ENCODE measurements at places on chromosomes 4 and X.

- no peak for DNase-seq
These were observed 9.6 kb downstream of the OTOP1 start for GRCh38 chr4:4217113-4217512.

- no peak for DNase-seq
These were observed 160.4 kb downstream of the CPEB2 start for GRCh38 chr4:15162465-15163283.

GRCh38 chr4:180261346-180261745, 1981.9 kb upstream of the TENM3 start:
- DNase-seq, result no peak

- DNase-seq, result no peak
These were observed 1607.9 kb upstream of the TENM3 start for GRCh38 chr4:180635281-180635680.

GRCh38 chr4:185357733-185358440, 37.8 kb downstream of the LRP2BP start:
- DNase-seq, result no peak

GRCh38 chr4:21191317-21191716, 491.1 kb downstream of the PACRGL start:
- DNase-seq, result no peak

DNA sequence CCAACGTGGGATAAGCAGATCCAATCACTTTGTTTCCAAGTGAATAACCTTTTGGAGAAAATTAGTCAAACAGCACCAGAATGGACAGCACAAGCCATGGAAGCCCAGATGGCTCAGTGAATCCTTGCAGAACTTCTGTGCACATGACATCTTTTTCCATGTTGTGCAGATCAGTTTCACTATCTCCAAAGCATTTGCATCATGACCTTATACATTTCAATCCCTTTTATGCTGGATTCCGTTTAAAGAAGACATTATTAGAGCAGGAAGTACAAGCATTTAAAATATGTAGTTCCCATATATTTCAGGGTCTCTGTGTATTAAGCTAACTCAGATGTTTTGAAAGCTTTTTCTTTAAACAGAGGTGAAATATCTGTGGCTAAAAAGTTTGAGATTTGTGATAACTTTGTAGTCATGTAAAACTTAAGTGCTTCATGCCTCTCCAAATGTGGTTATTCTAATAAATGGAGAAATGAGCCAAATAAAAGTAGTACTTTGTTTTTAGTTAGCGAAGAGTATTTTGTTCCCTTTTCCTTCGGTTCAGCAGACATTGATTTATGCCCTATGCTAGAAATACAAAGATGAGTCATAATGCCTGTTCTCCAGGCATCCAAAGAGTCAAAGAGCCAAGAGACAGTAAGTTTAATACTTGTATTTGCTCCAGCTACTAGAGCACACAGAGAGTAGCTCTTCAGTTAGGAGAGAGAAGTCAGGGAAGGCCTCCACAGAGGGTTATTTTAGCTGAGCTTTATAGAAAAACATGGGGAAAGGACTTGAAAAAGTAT, 39.0 kb downstream of the PLAC8 start:
- no peak for DNase-seq

- DNase-seq, result no peak
These were observed 3.1 kb downstream of the SPATA18 start for GRCh38 chr4:52054254-52054653.

DNA sequence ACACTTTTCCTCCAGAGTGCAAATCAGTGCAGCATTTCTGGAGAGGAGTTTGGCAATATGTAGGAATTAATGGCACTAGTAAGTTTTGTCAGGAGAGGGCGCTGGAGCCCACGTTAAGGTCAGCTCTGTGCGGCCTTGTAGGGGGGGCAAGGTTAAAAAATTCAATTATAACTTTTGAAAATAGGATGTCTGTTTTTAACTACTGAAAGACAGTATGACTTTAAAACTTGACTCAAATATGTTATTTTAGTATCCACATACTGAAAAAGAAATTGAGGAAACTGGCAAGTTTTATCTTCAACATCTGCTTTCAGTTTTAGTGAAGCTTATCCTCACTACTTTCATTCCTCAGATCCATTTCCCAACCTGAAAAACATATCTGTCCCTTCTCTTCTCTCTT, 30.9 kb upstream of the HSD17B13 start:
- DNase-seq, result no peak

DNA sequence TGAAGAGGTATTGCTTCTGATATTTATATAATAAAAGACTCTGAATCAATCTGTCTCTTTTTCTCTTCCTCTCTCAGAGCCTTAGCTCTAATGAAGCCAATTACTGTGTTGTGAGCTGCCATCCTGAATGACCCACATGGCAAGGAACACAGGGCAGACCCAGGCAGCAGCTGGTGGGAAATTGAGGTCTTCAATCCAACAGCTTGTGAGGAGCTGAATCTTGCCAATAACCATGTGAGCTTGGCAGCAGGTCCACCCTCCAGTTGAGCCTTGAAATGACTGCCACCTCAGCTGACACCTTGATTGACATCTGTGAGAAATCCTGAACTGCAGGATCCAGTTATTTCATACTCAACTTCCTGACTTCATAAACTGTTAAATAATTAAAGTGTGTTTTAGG, 149.4 kb downstream of the NDST4 start:
- no peak for DNase-seq

- DNase-seq, result no peak
These were observed 16.2 kb downstream of the CTAG1B start for GRCh38 chrX:154602766-154603437.

- no peak for DNase-seq
These were observed 34.4 kb upstream of the ARHGEF6 start for GRCh38 chrX:136814847-136815750.

DNA sequence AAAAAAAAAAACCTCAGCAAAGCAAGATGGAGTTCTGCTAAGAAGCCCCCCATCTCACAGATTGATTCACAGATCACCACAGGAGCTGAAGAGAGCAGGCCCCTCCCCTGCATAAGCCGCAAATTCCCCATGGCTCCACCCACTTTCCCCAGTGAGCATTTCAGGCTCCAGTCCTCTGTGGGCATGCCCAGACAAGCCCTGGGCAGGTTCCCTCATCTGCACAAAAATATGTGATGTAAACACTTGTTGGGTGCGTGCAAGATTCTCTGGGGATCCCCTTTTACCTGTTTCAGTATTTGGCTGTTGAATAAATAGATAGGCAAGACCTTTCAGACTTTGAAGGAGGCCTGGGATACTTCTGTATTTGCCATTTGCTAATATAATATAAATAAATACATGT, 514.3 kb downstream of the PCDH7 start:
- no peak for DNase-seq

- DNase-seq, result no peak
These were observed 590.1 kb downstream of the RAB28 start for GRCh38 chr4:12894062-12894461.

Data from cortex of kidney (tissue), 1 donor.